ENCODE measurements at places on chromosomes 1 and 21.
A peak's percentile ranks its signal among the peaks of the same experiment; 100 is the strongest.

DNA sequence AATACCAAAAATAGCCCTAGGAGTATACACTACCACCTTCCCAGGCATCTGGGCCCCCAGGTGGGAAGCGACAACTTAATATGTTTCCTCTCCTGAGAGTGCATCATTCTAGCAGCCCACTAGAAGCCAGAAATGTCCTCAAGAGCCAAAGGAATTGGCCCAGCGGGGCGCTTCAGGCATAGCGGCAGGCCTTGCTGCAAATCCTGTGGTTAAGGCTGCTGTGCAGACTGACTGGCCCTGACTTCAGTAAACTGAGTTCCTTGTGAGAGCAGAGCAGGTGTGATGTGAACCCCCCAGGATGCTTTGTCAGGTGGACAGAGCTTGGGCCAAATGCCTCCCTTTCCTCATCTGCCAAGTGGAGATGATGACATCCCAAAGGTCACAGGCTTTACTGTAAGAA lies 29.7 kb upstream of the LDLRAP1 start:
- DNase-seq: no peak

DNA sequence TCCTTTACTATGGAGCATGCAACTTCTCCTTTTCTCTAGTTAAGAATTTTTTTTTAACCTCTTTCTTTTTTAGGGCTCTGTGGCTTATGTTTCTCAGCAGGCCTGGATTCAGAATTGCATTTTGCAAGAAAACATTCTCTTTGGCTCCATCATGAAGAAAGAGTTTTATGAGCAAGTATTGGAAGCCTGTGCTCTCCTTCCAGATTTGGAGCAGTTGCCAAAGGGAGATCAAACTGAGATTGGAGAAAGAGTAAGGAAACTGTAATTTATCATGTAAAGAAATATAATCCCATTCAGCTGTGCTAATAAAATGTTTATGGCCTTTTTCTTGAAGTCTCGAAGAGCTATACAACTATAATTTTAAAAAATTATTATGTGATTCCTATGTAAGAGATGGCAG lies 70.1 kb downstream of the HSPA13 start:
- no peak for DNase-seq

- DNase-seq: peak; percentile 42
These were observed 26.3 kb downstream of the ADAMTS1 start for GRCh38 chr21:26818906-26819305.

GRCh38 chr21:41970106-41970391 lies 16.2 kb upstream of the C2CD2 start:
- DNase-seq: no peak

DNA sequence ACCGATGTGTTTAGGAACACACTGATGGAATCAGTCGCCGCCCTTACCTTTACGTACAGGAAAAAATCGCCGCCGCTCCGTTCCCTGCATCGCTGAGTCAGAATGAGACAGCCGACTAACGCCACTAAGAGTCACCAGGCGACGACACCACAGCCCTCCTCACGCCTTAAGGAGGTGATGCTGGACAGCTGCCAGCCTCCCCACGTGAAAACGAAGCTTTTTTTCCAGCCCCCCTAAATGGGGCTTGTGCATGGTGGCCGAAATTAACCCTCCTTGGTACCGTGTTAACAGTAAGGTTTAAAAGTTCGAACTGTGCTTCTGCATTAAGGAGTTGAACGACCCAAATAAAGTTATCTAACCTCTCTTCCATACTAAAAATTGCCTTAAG lies 511 bp downstream of the DNTTIP2 start:
- peak; percentile 6 for DNase-seq

DNA sequence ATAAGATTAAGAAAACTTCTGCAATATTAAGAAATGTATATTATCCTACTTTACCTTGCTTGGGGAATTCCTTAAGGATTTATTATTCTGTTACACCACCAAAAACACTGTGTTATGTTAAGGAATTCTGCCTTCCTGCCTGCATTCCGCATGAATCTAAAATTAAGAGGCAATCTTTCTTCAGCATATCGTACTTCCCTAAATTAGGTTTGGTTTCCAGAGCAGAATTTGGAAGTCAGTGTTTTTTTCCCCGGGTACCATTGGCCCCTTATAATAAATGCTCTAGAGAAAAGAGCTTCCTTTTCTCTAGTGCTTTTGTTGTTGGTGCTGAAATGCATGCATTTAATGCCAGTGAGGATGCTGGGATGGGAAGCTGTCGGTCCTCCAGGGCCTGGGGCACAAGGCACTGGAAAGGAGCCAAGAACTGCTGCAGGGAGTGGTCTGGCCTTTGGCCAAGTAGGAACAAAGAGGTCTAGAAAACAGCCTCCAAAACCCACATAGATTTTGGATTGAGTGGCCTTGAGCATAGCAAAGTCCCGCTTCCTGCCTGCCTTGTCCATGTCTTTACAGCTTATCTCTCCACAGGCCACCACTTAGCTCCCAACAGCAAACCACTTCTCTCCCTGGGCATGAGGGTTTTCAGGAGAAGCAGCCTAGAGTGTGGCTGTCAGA lies 69.9 kb downstream of the RRAGC start:
- DNase-seq: peak; percentile 53

DNA sequence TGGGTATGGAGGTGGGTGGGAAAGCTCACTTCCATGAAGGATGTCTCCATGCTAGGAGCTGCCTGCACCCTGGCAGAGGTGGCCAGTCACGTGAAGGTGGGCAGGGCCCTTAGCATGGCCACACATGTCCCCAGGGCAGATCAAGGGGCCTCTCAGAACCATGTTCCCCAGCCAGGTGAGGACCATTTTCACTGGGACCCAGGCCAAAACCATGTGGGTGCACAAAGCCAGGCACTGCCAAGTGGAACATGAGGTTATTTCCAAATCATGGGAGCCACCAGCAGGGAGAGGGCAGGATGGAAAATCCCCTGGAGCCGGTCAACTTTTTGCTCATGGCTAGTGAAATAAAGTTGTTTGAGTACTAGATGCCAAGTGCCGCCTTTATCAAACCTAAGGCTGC lies 9.7 kb downstream of the ZNF692 start:
- no peak for DNase-seq

DNA sequence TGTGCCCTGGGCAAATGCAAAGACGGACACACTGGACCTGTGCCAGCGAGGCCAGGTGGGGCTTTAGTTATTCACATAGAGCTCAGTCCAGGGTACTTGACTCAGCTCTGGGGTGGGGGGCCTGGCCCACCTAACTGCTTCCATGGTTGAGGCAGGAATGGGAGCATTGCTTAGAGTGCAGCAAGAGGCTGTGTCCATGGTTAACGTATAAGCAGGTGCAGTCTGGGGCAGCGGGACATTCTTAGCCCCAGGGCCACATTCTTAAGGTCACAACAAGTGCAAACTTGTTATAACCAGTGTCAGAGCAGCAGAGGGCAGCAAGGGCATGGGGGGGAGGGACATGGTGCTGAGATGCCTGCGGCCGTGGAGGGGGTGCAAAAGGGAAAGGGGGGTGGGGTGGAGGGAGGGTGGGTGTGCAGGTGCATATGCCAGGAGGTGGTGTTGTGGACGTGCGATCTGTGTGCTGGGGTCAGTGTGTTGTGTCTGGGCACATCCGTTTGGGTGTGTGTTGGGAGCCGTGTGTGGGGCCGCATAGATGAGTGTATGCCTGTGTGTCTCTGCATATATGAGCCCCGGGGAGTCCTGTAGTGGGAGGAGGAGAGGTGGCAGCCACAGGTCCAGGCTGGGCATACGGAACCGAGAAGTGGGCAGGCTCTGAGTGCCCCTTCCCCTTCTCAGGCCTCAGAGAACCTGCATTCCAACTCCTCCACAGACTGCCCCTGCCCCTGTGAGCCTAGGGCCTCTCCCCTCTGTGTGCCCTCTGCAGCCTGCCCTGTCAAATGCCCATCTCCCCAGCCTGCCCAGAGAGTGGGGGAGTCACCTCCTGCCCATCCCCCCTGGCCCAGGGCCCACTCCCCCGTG lies 8.4 kb downstream of the KCNJ10 start:
- DNase-seq: peak; percentile 40

DNA sequence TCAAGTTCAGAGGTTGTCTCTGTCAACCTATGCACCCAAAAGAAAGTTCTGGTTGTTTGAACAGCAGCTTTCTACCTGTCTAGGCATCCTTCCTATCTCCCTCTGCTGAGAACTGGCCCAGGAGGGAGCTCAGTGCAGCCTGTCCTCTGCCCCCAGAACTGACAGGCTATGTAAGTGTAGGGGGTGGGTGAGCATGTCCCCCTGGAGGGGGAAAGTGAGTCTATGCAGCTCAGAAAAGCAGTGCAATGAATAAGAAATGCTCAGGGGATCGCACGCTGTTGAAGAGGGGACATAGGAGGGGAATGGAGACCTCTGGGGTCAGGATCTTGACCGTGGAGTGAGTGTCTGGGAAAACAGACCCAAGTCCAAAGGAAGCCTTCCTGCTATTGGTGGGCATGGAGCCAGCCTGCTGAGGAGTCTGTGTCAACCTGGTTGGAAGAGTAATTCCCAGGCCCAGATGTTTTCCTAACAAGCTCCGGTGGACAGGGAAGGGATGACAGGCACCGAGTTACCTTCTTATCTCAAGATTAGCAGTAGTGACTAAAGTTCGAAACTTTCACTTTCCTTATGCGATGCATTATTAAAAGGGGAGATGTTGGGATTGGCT lies 26.1 kb upstream of the FHAD1 start:
- peak; percentile 20 for DNase-seq

GRCh38 chr1:169465281-169465680 lies 20.5 kb downstream of the SLC19A2 start:
- no peak for DNase-seq

DNA sequence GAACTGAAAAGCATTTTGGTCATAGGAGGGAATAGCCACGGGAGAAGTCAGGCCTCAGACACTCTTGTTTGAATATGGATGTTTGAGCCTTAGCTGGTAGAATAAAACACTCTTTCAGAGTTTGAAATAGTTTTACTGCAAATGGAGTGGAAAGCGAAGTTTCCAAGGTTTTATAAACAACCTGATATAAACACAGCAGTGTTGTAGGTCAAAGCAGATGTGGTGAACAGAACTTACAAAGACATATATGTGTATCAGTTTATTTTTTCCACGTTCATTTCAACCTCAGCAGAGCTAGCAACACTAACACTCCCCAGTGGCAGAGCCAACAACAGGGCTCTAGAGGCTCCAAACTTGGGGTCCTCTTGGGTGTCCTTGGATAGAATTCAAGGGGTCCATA lies 89.9 kb downstream of the WLS start:
- no peak for DNase-seq

GRCh38 chr1:160818207-160818937 lies 22.4 kb downstream of the LY9 start:
- no peak for DNase-seq

- DNase-seq: no peak
These were observed 15.3 kb upstream of the PLA2G4A start for GRCh38 chr1:186813420-186813819.

DNA sequence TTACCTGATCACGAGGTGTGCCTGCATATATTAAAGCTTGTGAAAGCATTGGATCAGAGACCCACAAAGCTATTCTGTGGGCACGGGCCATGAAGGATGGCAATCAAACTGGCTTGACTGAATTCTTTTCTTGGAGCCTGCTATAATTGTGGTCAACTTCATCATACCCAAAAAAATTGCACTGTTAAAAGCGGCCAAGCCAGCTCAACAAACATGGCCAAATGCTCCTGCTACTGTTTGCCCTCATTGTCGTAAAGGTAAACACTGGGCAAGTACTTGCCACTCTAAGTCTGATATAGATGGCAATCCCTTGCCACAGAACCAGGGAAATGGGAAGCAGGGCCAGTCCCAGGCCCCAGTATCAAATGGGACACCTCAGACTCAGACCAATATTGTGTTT lies 6.6 kb upstream of the GSTM5 start:
- no peak for DNase-seq

GRCh38 chr21:21973806-21974205 lies 975.6 kb downstream of the NCAM2 start:
- no peak for DNase-seq

DNA sequence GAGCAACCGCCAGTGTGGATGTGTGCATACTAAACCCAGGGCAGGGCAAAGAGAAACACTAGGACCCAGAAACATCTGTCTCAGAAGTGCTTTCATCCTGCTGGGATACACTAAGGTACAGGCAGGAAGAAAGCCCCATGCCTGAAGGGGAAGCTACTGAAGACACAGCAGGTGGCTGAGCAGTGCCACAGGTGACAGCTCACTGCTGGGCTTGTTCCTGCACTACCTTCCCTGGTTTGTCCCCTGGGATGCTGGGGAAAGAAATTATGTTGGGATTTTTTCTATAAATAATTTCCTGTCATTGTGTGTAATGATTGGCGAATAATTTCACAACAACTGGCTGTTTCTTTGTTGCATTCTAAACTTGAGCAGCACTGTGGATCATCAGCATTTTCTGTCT lies 245.3 kb upstream of the RAB4A start:
- DNase-seq: no peak

- DNase-seq: no peak
These were observed 128.9 kb upstream of the FAM78B start for GRCh38 chr1:166295656-166296055.

GRCh38 chr1:116308276-116308675 lies 64.8 kb upstream of the ATP1A1 start:
- no peak for DNase-seq

DNA sequence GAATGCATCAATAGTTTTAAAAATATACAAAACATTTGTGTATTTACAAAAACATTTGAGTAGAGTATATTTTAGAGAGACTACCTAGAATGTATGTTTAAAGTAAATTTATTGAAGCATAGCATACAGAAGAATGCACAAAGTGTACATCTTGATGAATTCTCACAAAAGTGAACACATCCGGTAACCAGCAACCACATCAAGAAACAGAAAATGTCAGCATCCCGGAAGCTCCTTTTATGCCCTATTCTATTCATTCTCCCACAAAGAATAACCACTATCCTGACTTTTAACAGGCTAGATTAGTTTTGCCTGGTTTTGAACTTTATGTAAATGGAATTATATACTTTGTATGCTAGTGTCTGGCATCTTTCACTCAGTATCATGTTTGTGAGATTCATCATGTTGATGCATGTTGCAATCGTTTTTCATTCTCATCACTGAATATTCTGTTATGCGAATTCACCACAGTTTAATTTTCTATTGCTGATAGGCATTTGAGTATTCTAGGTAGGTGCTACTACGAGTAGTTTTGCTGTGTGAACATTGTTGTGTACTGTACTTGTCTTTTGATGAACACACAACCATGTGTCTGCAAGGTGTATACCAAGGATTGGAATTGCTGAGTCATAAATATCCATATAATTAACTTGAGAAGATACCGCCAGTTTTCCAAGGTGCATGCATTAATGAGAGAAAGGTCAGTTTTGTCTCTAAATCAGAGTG lies 75.4 kb downstream of the CACHD1 start:
- no peak for DNase-seq

DNA sequence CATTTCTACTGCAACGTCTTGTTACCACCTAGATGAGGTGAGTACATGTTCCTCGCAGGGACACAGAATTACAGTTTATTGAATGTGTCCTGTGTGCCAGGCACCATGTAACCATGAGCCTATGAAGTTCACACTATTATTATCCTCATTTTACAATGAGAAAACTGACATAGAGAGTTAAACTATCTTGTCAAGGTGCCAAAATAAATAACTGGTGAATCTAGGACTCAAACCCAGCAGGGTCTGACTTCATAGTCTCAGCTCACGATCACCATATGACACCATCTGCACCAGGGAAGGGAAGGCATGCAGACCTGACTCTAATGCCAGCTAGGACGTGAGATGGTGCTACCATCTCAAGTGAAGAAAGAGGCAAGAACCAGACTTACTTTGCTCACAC lies 2.4 kb downstream of the SELE start:
- DNase-seq: no peak

- DNase-seq: peak; percentile 17
These were observed 35.6 kb upstream of the WASF2 start for GRCh38 chr1:27525296-27526272.

GRCh38 chr21:22421416-22422180 lies 1423.4 kb downstream of the NCAM2 start:
- no peak for DNase-seq

- DNase-seq: no peak
These were observed 857.0 kb downstream of the LTN1 start for GRCh38 chr21:28135646-28136045.
